ENCODE measurements at places on chromosomes 5 and 9.

- DNase-seq = no peak
Measured at GRCh38 chr5:125004009-125004408, 257.6 kb upstream of the ZNF608 start.

- DNase-seq = no peak
Measured at GRCh38 chr9:108761655-108762347, 94.0 kb downstream of the ACTL7B start.

DNA sequence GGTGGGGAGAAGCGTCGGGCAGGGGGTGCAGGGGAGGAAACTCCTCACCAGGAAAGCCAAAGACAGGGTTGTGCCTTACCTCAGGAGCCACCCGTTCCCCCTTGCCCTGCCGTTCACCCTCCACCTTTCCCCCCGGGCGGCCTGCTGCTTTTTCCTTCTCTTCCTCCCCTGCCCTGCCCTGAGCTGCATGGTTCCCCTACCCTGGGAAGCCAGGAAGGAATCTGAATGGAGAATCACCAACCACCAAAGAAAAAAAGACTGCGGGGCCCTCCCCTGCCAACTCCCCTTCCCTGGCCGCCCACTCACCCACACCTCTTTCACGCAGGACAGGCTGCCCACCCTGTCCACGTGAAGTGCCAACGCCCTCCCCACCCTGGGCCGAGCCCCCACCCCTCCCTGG lies 820 bp upstream of the NFX1 start:
- no peak for DNase-seq

DNA sequence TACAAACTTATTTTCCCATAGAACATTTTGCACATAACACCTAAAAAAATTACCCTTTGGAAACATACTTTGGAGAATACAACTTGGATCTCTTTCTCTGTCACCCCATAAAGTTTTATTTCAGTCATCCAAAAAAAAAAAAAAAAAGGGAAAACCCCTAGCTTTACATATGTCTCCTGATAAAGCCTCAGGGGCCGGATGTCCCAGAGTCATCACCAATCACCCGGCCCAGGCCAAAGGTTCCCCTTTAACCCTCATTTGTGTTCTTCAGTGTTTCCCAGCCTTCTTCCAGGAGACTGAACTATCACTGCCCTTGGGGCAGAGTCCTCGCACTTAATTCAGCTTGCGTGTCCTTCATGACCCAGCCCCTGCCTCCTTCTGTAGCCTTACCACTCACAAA lies 28.8 kb downstream of the ANXA6 start:
- DNase-seq = no peak

GRCh38 chr9:36762958-36763357 lies 190.3 kb downstream of the MELK start:
- no peak for DNase-seq
